ENCODE measurements at places on chromosomes 12 and 14. TPM values are rescaled to one million over a fixed set of nuclear protein-coding genes. Genes with fewer than 3 reads are reported as not detected.

GRCh38 chr14:78605897-78606500 lies 435.8 kb downstream of the NRXN3 start:
- DNase-seq: no peak

DNA sequence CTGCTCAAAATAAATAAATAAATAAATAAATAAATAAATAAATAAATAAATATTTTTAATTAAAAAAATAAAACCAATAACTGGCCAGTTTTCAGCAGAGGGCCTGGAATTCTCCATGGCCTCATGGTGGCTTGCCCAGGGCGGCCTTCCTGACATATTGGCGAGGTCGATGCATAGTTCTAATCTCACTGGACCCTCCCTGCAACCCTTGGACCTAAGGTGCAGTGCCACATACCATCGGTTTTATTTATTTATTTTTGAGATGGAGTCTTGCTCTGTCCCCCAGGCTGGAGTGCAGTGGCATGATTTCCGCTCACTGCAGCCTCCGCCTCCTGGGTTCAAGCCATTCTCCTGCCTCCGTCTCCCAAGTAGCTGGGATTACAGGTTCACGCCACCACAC lies 3.9 kb upstream of the VSIG10 start:
- no peak for DNase-seq

GPR84 gene
- total RNA-seq: not detected

GRCh38 chr12:46358325-46358700 lies 14.3 kb downstream of the SLC38A2 start:
- DNase-seq: no peak

IKZF4 gene
- 8.5 TPM for total RNA-seq

DNA sequence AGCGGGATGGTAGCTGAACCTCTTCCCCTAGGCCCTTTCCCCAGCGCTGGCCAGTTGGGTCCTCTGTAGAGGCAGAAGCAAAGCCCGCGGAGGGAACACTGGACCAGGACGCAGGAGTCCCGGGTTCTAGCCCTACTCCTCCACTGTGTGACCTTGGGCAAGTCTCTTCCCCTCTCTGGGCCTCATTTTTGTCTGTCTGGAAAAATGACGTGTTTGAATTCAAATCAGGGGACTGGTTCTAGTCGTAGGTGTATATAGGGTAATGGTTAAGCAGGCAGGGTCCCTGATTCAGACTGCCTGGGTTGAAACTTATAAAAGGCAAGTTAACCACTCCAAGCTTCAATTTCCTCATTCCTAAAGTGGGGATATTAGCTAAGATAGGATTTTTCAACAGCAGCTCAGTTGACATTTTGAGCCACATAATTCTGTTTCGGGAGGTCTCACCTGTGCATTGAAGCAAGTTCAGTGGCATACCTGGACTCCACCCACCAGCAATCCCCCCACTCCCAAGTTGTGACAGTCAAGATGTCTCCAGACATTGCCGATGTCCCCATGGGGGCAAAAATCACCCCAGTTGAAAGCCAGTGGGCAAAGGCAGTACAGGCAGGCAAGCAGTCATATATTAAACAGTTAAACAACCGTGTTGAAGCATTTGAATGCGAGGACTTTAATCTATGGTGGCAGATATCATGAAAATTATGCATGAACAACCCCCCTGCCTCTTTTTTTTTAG lies 899 bp downstream of the TPCN1 start:
- DNase-seq: no peak

GRCh38 chr14:97329701-97330100 lies 532.5 kb downstream of the VRK1 start:
- DNase-seq: no peak
